ENCODE measurements at places on chromosomes 11 and 22.

GRCh38 chr11:66768088-66768521 lies 39.1 kb upstream of the SPTBN2 start:
- DNase-seq: peak; percentile 40

- DNase-seq: peak; percentile 47
Measured at GRCh38 chr11:92253945-92254344, 29.3 kb downstream of the FAT3 start.

DNA sequence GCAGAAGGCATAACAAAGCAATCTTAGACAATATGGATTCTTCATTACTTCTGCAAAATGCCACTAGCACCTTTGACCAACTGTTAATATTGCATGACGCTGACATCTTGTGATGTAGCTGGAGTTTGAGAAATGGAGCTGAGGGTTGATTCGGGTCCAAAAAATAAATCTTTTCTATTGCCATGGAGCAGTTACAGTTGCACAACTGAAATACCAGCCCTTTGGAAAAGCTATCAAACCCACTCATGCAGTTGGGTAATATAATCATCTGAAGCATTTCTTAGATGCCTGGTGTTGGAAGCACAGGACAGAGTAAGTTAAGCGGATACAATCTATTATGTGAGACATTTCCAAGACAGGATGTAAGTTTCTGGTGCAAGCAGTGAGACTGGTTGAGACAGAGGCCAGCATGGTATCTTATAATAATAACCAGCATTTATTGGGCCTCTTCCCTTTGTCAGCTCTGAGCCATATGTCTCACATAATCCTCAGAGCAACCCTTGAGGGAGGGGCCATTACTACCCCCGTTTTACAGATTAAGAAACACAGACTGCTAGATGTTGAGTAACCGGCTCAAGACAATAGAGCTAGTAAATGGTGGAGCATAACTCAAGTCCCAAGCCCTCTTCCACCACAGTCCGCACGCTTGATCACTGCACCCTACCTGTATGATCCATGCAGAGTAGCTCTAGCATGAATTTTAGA lies 74.9 kb upstream of the CAPRIN1 start:
- DNase-seq: peak; percentile 83

GRCh38 chr11:123103326-123103980 lies 41.5 kb upstream of the HSPA8 start:
- DNase-seq: peak; percentile 86

DNA sequence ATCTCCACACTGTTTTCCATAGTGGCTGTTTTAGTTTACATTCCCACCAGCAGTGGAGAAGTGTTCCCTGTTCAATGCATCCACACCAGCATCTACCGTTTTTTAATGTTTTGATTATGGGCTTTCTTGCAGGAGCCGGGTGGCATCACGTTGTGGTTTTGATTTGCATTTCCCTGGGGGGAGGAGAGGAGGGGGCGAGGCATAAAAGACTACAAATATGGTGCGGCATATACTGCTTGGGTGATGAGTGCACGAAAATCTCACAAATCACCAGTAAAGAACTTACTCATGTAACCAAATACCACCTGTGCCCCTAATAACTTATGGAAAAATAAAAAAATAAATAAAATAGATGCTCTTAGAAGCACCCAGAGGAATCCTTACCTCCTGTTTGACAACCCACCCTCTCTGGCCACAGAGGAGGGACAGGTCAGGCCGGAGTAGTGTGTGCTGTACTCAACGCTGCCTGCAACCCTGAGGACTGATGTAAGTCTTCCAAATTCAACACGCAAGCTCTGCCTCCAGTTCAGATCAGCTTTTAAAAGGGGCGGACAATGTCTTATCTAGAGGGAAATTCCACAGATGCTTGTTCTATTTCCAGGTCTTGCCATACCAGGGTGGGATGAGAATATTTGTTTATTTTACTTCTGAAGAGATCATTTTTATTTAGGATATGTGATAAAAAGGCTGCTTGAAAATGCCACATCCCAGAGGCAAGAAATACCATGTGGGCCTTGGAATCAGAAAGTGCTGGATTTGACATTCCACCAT lies 329.6 kb upstream of the B3GAT1 start:
- DNase-seq: no peak

- peak; percentile 32 for DNase-seq
Measured at GRCh38 chr11:17810746-17811145, 76.2 kb downstream of the KCNC1 start.

- DNase-seq: no peak
Measured at GRCh38 chr11:4523666-4524065, 21.3 kb upstream of the OR52M1 start.

DNA sequence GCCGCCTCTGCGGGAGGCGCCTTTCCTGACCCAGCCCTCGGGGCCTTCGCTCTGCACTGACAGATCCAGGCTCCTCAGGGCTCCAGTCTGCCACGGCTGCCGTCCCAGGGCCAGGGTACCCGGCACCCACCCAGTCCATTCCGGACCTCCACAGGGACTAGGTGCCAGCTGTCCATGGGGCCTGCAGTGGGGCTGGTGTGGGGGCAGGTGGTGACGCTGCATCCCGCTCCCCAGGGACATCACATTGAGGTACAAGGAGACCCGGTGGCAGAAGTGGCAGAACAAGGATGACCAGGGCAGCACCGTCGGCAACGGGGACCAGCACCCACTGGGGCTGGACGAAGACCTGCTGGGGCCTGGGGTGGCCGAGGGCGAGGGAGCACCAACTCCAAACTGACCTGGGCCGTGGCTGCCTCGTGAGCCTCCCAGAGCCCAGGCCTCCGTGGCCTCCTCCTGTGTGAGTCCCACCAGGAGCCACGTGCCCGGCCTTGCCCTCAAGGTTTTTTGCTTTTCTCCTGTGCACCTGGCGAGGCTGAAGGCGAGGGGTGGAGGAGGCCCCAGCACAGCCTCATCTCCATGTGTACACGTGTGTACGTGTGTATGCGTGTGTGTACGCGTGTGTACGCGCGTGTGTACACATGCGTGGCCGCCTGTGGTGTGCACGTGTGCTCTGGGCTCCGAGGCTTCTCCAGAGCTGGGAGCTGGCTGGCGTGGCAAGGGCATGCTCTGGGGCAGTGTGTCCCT lies 16.7 kb downstream of the RNH1 start:
- no peak for DNase-seq

DNA sequence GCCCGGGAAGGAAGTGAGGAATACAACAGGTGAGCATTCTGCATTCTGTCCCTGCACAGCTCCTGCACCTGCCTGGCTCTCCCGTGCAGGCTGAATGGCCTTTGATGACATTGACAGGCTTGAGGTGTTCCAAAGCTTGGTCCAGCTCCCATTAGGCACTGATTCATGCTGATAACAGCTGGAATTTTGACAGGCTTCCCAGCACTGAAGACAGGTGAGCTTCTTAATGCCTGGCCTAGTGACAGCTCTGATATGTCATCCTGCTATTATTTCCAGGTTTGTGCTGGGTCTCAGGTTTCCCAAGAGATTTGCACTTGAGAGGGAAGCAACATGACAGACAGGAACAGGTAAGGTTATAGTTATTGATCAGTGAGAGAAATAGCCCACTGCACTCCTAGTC lies 58.0 kb upstream of the MTNR1B start:
- no peak for DNase-seq

- peak; percentile 70 for DNase-seq
Measured at GRCh38 chr11:78256962-78257361, 68.2 kb downstream of the USP35 start.

DNA sequence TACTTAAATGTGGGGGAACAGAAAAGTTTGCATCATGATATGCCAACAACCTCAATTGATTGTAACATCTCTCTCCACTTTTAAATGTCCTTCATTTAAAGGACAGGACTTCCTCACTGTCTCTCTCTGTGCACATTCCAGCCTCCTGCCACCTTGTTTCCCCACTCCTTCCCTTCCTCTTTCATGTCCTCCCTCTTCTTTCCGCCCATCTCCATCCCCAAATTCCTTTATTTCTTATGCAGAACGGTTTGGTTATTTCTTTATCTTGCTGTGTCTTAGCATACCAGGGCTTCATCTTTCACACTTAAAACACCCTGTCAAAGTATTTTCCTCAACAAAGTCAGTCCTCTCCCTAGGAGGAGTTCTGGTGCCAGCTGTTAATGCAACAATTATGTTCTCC lies 293.8 kb downstream of the NXPE2 start:
- DNase-seq: no peak

DNA sequence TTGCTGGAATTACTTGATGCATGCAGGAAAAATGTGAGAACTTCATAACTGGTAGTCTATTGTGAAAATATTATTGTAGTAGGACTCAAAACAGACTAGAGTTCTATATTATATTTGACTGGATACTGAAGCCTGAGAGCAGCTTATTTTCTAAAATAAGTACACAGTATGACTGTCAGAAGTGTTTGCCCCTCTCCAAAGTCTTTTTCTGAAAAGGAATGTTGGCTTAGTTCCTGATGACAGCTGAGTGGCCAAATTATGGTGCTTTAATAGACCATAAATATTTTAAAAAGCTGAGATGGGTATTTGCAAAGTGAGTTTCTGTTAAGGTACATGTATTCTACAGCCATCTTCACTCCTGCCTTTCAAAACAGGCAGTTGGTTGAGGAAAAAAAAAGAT lies 13.1 kb downstream of the ZBED5 start:
- peak; percentile 18 for DNase-seq

- DNase-seq: no peak
Measured at GRCh38 chr11:24373516-24373915, 123.3 kb upstream of the LUZP2 start.

- DNase-seq: no peak
Measured at GRCh38 chr22:36512991-36513390, 6.2 kb upstream of the FOXRED2 start.

DNA sequence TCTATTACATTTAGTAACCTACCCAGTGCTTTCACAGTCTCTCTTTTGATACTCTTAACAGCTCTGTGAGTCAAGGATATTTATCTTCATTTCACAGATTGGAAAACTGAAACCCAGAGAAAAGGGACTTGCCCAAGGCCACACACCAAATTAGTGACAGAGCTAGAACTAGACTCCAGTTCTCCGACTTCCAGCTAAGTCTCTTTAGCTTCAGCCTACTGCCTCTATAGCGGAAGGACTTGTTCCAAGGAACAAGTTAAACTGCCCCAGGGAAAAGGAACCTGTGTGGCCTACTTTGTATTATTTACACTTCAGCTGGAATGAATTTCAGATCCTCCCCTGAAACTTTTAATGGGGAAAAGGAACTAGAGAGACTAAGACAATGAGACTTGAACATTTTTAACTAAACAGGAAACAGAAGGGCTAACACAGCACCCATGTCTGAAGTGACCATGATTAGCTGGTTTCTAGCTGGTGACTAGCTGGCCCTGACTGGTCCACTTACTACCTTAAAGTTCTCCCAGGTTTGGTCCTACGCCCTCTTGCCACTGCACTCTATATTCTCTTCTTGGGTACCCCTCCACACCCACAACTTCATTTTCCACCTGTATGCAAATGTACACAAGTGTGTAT lies 1.3 kb downstream of the LRRC51 start:
- no peak for DNase-seq

GRCh38 chr11:94925422-94926270 lies 47.7 kb downstream of the CWC15 start:
- no peak for DNase-seq

DNA sequence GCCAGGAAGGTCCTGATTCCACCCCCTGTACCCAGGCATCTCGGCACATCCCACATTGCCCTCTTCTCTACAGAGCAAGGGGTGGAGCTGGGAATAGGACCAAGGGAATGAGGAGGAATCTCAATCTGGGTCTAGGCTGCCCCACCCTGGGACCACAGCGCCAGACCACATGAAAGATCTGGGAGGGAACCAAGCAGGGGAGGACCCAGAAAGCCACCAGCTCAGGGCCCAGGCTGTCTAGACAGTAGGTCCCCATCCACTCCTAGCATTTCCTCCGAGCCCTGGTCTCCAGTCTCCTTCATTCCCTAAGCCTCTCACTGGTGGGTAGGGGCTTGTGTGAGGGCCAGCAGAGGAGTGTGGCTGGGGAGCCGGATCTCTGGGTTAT lies 11.6 kb downstream of the PHLDB1 start:
- DNase-seq: peak; percentile 76

DNA sequence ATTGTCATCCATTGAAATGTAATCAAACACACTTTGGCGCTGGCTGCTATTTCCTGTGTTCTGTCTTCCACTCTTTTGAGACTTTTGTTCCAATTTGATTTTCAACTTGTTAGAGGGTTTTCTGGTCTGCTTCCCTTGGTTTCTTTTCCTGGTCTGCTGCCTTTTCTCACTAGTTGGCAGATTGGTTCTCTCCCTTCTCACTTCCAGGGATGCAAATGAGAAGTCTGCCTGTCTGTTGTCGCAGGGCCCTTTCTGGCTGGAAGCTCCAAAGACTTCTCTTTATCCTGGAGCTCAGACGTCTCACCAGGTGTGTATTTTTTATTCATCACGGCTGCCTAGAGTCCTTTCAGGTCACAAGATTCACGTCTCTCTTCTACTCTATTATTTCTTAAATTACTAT lies 84.0 kb downstream of the RPS6KA4 start:
- DNase-seq: no peak

- DNase-seq: peak; percentile 53
Measured at GRCh38 chr11:44775366-44775984, 48.7 kb downstream of the TSPAN18 start.
